ENCODE measurements at places on chromosomes 2 and 18.

GRCh38 chr18:59810183-59810582 is 89.6 kb upstream of the PMAIP1 start:
- no peak for DNase-seq

DNA sequence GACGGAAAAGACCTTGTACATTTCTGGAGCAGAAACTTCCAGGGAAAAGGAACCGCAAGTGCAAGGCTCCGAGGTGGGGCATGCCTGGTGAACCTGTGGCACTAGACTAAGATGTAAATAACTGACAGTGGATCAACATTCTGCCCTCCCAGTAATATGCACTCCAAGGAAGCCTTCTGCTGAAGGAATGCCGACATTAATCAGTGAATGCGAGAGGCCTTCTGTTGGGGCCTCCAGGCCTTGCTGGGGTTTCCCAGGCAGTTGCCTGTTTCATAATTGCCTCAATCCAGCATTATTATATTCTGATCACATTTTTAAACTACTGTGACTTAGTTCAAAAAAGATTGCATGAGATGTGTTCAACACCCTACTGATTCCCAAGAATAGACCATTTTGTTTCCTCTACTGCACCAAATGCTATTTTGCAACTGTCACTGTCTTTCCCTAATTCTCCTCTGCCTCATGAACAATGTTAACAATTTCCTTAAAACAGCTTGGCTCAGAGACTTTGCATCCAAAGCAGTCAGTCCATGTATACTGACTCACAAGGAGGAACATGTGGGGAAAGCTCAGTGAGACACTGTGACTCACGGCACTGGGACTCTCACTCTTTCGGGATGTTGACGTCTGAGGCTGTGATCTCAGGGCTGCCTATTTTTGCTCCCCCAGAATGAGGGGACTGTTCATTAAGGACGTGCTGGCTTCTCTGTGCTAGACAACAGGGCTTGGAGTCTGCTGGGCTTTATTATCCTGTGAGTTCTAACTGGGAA is 10.5 kb upstream of the DSG2 start:
- no peak for DNase-seq

DNA sequence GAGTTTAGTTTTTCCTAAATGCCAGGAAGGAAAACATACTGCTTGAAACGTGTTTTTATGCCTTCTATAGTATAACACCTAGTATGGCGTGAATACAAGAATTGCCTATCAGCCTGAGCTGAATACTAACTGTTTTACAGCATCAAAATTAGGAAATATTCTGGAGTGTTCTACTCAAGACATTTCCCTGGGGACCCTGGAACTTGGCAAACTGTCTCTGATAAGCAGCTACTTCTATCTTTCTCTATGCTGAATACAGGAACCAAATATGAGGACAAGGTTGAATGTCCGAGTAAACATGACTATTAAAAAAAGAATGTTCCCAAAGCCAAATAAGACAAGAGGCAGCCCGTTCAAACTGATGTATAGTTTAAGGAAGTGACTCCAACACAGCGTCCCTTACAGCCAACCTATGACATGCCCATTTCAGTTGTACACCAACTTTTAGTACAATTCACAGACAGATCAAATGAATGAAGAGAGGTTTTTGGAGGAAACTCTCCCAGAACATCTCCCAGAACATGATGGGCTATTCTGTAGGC is 951.3 kb upstream of the ACVR2A start:
- no peak for DNase-seq

GRCh38 chr2:152406119-152406835 is 71.3 kb downstream of the FMNL2 start:
- no peak for DNase-seq

- DNase-seq: no peak
These were observed 64.4 kb upstream of the ZNF236 start for GRCh38 chr18:76757925-76758324.

GRCh38 chr2:158047156-158047611 is 54.5 kb upstream of the UPP2 start:
- DNase-seq: no peak

DNA sequence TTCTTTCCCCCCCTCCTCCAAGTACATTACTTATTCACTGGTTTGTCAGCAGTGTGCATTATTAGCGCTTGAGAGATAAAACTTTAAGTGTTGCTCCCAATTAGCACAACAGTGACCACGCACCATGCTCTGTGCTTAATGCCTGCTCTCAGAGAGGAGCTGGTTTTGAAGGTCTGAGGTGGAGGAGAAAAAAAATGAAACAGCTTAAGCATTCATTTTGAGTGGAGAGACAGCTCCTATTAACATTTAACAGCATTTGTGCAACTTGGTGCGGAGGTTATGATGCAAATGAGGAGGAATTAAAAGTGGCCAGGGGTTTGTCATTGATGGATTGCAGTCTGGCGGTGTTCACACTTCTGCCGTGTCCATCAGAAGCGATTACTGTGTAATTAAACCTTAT is 141.8 kb downstream of the FIGN start:
- no peak for DNase-seq
